NCI-H2171 (cell line): ENCODE measurements at places on chromosomes 1 and 21.

- peak; percentile 83 for DNase-seq
Observed at GRCh38 chr1:225652729-225653462, at the start of gene ENAH. Gene ENAH (minus strand): TSS chr1:225653123. CDS start chr1:225652690, 433 bp downstream.

- DNase-seq: no peak
Observed at GRCh38 chr1:56577406-56578137, 1.8 kb downstream of the PLPP3 start.

- no peak for DNase-seq
Observed at GRCh38 chr1:241706967-241707366, 54.9 kb downstream of the WDR64 start.

GRCh38 chr1:203317429-203318228 is 12.3 kb downstream of the BTG2 start:
- no peak for DNase-seq

- no peak for DNase-seq
Observed at GRCh38 chr1:171433451-171433850, 51.9 kb upstream of the PRRC2C start.
